ENCODE measurements at places on chromosomes 11 and 22. TPM values are rescaled to one million over a fixed set of nuclear protein-coding genes. Genes with fewer than 3 reads are reported as not detected.

GRCh38 chr22:32338757-32339156, 18.9 kb upstream of the RFPL3 start:
- no peak for DNase-seq

DNA sequence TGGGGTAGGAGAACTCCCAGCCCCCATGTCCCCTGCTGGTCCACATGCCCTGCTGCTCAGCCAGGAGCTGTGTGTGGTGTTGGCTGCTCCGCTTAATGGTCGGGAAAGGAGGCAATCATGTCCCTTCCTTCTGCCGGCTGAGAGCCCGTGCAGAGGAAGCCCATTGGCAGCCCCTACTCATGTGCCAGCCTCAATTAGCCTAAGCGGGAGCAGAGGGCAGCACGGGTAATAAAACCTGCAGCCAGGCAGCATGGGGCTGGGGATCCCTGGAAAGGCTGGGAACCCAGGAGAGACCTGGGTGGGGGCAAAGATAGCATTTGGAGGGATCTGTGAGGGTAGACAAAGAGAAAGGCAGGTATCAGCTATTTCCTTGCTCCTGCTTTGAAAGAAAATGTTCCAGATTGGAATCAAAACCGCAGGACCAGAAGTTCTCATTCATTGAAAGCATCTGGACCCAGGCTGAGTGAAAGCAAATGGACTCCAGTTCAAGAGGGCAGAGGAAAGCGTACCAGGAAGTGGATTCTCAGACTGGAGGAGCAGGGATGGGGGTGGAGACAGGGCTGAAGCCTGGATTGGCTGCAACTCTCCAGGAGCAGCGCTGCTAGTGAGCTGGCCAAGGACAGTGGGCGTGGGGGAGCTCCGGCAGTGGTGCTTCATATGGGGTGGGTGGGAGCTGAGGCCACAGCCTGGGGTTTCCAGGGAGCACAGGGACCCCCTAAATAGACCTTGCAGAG, 103.4 kb upstream of the NECTIN1 start:
- no peak for DNase-seq

GRCh38 chr11:22234743-22235142, 41.9 kb downstream of the ANO5 start:
- DNase-seq = no peak

GRCh38 chr22:35621451-35621850, 4.3 kb upstream of the MB start:
- no peak for DNase-seq

GRCh38 chr11:20211691-20212090, 51.4 kb upstream of the DBX1 start:
- DNase-seq = no peak

DNA sequence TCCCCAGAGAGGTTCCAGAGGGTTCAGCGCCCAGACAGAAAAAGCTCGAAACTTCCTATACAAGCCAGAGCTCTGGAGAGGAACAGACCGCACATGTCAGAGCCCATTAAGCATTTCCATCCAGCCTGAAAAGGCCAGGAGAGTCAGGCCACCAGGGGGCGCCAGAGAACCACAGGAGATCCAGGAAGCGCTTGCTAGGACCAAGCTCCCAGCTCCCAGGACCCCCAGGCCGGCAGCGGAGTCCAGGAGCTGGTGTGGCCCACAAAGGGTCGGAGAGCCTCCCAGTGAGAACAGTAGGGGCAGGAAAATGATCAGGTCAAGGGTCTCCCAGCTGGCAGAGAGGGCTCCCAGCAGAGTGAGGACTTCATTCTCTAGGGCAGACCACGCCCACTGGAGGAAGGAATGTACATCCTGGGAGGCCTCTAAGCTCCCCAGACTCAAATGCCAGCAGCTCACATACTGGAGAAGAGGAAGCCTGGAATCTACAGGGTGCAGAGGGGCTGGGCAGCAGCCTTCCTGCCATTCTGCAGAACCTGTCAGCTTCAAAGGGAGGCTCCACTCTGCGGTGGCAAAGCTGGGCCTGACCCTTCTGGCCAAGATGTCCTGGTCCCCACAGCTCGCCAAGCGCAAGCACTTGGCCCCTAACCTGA, 2.1 kb upstream of the MEI1 start:
- DNase-seq = peak; percentile 100

MS4A4E gene
- total RNA-seq = 0.28 TPM

PLAAT5 gene
- total RNA-seq = 0.77 TPM

OR8D4 gene
- not detected for total RNA-seq

- no peak for DNase-seq
These were observed 124.7 kb downstream of the PARVA start for GRCh38 chr11:12502046-12502445.

GRCh38 chr22:19941365-19942082, at the start of the genes COMT and TXNRD2:
TSS of gene COMT (plus strand) at chr22:19941772. CDS start at chr22:19962527, 20,755 bp downstream.
TSS of gene TXNRD2 (minus strand) at chr22:19941818. CDS start at chr22:19941803, 15 bp downstream.
- peak; percentile 53 for DNase-seq

IGF2 gene
- total RNA-seq = 20.1 TPM

GCAT gene
- total RNA-seq = 55.8 TPM

DNA sequence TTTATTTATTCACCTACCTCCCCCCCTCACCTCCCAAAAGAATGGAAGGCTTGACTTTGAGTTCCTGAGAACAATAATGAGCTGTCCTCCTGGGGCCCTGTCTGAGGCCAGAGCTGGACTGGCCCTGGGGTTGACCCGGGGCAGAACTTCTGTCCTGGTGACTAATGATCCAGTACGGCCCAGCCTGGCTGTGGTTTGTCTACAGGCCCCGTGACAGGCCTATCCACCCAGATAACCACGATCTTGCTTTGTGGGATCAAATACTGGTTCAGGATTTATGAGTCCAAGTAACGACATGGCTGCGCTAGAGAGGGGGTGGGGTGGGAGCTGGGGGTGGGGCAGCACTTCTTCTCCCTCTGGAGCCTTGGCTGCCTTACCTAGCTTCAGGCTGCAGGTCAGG, 81.5 kb downstream of the WT1 start:
- DNase-seq = no peak

DNA sequence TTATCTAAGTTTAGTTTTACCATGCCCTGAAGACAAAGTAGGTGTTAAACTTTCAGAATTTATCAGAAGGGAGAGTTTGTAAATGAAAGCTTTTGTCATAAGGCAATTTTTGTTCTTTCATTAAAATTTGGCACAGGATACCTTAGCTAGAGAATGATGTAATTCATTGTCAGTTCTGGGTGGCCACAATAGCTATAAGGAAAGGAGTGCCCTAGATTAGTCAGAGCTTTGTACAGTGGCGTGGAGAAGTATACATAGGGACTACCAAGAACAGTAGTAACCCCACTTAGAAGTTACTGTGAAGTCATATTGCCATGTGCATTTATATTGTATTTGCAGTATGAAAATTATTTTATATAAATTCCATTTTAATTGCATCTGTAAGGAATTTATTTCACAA, 126.3 kb upstream of the CARD18 start:
- no peak for DNase-seq

GRCh38 chr11:119336744-119337469, 2.6 kb downstream of the RNF26 start:
- DNase-seq = no peak

- DNase-seq = no peak
These were observed 63.0 kb upstream of the NUP160 start for GRCh38 chr11:47911149-47911548.

DNA sequence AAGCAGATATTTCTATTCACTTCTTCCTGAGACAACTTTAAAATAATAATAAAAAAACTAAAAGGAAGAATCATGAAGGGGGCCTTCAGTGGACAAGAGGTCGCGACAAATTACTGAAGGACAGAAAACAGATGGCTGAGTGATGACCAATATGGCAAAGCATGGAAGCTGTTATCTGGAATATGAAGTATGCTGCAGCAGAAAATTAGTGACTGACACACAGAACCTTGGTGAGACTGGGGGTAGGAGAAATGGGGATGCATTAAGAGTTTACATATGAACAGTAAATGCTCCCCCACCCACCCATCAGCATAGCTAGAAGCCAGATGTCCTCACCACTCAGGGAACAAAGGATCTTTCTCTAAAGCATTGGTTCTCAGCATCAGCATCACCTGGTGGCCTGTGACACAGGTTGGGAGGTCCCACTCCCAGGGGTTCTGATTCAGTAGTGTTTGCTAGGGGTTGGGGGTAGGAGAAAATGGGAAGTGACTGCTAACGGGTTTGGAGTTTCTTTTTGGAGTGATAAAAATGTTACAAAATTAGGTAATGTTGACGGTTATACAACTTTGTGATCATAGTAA, 59.7 kb downstream of the NARS2 start:
- DNase-seq = no peak

DNA sequence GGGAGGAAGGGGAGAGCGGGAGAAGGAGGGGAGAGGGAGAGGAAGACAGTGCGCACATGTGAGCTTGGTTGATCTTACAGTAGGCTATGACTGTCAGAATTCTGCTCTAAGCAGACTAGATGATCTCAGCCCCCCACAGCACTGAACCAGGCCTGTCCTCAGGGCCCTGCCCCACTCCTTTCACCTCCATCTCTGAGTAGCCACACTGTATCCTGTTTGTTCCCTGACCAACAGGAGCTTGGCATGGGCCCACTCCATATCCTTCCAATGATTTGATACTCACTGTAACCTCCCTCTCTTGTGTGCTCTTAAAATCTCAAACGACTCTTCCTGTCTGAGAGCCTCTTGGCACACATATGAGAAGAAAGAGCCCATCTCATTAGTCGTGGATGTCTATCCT, 86.1 kb upstream of the PARVA start:
- no peak for DNase-seq

GRCh38 chr11:72535194-72535547, 100.8 kb upstream of the CLPB start:
- no peak for DNase-seq

DNA sequence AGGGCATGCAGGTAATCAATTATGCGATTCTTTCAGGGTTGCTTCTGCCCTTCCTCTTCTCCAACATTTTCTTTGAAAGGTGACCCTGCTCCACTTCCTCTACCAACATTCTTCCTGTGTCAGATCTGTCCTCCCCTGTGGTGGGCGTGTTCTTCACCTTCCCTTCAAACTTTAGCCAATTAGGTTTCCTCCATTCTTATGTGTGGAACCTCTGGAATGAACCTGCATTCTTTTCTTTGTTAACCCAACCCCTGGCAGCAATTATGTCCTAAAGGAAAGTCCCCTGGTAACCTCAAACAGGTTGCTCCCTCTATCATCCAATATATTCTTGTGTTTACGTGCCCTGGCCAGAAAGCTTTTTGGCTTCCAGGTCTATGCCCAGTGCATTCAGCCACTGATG, 22.4 kb downstream of the KIRREL3 start:
- no peak for DNase-seq

GRCh38 chr11:134640971-134641968, 229.2 kb upstream of the B3GAT1 start:
- no peak for DNase-seq

DNA sequence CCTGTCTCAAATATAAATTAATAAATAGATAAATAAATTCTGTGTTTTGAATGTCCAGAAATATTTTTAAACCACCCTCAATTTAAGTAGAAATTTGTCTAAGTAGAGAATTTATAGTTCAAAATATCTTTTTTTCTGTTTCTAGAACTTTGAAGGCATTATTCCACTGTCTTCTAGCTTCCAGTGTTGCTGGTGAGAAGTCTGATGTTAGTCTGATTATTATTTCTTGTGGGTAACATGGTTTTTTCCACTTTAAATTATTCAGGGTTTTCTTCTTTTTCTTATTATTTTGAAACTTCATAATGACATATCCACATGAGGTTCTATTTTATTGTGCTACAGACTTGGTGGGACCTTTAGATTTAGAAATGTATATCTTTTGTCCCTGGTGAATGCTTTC, 46.4 kb upstream of the HEPHL1 start:
- DNase-seq = no peak

GRCh38 chr11:126711977-126712625, 288.5 kb downstream of the KIRREL3 start:
- DNase-seq = no peak

GRCh38 chr11:11537871-11538270, 83.9 kb downstream of the GALNT18 start:
- DNase-seq = no peak

SCGB1D2 gene
- total RNA-seq = not detected

DNA sequence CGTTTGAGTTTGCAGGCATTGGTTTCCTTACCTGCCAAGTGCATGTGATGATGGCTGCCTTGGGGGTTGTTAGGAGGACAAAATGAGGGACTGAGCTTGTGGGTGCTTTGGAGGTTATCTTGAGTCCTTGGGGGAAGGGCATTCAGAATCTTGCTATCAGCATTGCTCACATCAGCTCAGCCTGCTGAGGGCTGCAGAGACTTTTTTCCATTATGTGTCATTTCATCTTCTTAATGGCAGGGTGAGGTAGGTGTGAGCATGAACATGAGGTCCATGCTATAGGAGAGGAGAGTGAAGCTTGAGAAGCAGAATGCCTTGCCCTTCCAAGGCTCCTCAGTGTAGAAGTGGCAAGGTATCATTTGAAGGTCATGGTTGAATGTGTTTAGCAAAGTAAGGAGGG, 112.3 kb downstream of the MIAT start:
- DNase-seq = no peak

DNA sequence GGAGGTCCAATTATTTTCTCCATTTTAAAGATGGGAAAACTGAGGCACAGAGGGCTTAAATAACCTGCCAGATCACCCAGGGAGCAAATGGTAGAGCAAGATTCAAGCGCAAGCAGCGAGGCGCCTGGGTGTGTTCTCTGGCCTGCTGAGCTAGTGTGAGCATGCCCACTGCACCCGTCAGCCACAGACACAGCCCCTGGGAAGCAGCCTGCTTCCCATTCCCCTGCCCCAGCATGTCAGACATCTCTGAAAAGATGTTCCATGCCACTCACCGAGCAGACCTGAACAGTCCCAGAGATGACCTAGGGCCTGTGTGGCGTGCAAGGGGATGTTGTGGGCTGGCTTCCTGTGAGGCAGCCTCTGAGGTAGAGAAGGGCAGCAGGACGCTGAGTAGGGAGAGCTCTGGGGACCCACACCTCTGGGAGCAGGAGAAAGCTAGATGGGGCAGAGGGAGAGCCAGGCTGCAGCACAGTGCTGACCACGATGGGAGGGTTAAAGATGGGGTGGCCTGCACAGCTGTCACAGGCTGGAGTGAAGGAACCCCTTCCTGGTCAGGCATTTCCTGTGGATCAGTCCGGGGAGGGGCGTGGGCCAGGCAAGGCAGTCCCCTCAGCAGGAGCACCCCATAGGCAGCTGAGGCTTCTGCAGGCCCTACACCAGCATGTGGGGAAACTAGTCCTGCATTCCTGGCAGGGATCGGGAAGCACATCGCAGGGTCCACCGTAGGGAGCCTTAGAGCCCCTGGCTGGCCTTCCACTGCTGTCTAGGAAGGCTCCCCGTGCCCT, 101.4 kb downstream of the GALNT18 start:
- DNase-seq = no peak

OR52N4 gene
- not detected for total RNA-seq

ALDH3B1 gene
- 0.23 TPM for total RNA-seq
